ENCODE measurements at places on chromosomes 16 and 17.

DNA sequence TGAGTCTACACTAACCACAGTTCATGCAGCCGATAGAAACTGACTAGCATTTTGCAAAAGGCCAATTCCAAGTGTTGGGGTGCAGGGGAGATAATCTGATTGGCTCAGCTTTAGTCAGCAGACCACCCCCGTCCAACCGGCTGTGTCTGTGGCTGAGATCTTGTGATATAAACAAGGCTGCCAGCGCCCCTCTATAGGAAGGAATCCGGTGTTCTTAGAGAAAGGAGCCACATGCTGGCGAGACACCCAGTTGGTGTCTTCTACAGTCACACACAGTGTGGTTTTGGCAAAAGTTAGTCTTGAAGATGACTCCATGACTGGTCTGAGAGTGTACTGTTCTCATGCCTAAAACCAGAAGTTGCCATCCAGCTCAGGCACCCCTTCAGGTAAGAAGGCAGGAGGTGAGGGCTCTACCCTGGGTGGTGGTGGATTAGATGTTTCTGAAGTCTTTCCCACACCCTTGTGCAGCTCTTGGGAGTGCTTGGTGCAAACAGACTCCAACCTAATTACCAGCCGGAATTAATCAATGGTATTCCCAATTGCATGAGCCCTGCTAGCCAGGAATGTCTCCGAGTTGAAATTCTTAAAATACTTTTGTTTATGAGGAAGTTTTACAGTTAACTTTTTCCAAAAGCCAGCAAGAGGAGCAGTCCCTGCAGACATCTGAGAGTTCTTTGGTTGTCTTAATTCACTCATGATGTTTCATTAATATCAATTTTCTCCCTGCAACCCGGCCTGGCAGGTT is 172.3 kb upstream of the IRX6 start:
- no peak for DNase-seq

- no peak for DNase-seq
These were observed 29.1 kb upstream of the ZNF469 start for GRCh38 chr16:88353691-88354090.

DNA sequence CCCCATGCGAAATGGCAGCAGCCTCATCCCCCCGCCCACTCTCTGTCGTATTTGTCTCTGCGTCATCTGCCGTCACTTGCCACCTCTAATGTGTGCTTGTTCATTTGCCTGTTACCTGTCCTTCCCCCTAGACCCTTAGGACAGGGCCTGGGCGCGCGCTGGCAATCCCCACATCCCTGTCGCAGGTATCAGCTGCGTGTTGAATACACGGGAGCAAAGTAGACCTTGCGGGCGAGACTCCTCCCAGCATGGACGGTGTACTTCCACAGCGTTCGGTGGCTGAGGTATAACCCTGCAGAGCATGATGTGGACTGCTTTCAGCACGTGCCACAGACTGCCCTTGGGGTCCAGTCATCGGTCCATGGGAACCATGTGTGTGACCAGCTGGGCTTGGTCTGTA is 170.1 kb upstream of the CHMP6 start:
- no peak for DNase-seq

DNA sequence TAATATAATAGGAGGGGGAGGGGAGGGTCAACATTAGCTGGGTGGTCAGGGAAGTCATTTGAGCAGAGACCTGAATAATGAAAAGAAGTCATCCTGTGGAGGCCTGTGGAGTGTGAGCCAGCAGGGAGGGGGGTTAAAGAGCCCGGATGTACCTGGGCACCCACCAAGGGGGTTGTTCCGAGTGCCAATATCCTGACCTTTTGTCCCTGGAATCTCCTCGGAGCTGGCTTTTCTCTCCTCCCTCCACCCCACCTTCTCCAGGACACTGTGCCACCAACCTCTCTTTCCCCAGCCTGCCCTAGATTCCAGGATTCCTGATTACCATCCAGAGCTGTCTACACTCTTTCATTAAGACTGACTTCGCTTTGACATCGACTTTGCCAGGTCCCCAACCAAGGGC is 6.2 kb downstream of the SHBG start:
- DNase-seq: no peak

- DNase-seq: no peak
These were observed 10.0 kb upstream of the BHLHA9 start for GRCh38 chr17:1260086-1260769.

GRCh38 chr16:23145608-23146007 is 3.6 kb downstream of the USP31 start:
- DNase-seq: no peak

DNA sequence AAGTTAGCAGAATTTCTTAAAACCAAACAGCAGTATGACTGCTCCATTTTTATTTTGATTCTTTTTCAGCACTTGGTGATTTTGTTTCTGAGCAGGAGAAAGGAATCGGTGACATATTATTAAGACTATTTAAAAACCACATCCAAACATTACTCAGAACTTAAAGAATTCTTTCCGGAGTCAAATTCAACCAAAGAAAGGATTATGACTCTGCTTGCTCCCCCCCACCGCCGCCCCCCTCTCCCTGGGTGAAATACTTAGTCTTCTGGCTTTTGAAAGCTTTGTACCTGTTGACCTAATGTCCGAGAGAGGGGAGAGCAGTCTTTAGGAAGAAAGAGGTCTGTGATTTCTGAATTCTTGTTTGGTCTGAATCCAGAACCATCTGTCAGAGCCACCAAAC is 17.9 kb upstream of the COL1A1 start:
- no peak for DNase-seq

DNA sequence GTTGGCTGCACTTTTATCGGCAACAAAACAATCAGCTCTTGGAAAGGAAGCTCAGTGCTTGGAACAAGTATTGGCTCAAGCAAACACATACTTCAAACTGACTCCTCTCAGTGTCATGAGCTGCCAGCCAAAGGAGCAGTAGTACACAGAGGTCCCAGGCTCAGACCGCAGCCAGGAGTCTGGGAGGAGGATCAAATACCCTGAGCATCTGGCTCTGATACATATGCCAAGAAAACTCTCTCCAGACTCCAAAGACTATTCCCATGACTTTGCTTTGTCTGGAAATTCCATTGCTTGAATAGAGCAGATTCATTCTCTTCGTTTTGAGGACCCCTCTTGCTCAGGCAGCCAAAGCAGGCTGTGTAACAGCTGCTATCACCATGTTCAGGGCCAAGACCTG is 501.6 kb upstream of the PSMD7 start:
- DNase-seq: no peak

DNA sequence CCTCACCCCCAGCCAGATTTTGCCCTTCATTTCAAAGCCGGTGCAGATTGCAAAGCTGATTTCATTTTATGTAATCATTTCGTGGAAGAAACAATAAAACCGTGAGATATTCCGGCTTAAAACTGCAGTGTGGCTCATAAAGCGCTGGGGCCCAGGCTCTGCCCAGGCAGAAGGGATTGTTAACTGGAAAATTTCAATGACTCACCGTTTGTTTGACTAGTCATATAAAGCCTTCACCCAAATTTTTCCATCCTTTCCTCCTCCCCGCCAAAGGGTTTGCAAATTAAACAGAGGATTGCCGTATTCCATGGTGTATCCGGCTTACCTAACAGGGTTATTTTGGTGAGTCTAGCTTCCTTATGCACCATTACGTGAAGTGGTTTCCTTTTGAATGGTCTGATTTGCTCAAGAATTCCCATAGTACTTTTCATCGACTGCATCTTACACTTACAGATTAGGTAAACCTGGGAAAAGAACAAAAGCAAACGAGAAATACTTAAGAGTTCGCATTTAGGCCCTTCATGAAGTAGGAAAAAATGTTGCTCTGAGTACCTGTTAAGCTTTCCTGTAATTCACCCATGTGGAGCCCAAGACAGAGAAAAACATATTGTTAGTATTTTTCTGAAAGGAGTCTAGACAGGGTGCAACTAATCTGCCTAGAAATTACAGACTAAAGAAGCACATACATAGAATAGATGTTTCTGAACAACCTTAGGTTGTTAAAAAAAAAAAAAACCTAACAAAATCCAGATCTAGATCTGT is 949 bp upstream of the GSPT1 start:
- DNase-seq: no peak

DNA sequence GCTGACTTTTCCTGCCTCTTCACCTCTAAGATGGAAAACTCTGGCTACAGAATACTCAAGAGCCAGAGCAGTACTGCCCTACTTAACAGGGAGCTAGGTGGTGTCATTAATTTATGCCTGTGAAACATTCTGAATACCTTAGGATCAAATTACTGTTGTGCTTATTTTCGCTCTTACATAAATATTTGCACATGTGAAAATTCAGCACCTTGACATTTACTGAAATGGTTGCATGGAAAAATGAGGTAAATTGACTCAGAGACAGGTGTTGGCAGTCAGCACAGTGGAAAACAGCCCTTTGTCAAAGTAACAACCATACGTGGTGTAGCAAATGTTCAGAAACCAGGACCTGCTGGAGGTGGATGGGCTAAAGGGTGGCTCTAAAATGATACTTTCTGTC is 193.6 kb downstream of the CDH8 start:
- no peak for DNase-seq

GRCh38 chr17:9016941-9017552 is 4.3 kb upstream of the NTN1 start:
- no peak for DNase-seq

- no peak for DNase-seq
These were observed 63.0 kb upstream of the CLEC18A start for GRCh38 chr16:69888005-69888590.

- peak; percentile 60 for DNase-seq
These were observed 608 bp downstream of the AXIN2 start for GRCh38 chr17:65560628-65561451.

- no peak for DNase-seq
These were observed 3.0 kb upstream of the ITPRIPL2 start for GRCh38 chr16:19110537-19111360.

GRCh38 chr17:68288804-68289203 is 2.1 kb downstream of the SLC16A6 start:
- DNase-seq: no peak

DNA sequence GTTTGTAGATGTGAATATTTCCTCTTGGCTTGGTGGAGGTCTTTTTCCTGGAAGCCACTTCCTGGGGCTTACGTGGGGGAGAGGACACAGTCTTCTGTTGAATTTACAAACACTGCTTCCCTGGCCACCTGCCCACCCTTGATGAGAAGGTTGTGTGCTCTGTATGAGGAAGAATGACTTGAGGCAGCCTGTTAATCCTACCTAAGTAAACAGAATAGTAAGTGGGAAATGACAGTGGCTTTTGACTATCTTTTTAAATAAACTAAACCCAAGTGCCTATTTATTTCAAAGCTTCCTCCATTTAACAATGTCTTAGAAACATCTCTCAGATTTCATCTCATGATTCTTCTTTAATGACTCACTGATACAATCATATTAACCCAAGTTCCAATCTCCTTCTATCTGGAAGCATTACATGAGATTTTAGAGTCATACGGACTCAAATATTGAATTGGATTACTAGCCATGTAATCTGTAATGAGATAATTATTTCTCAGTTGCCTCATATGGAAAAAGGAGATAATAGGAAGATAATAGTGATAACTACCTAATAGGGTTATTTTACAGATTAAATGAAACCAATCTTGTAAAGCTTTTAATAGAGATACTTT is 96.6 kb upstream of the SMIM36 start:
- no peak for DNase-seq

- peak; percentile 49 for DNase-seq
These were observed 1.8 kb downstream of the ASGR1 start for GRCh38 chr17:7177191-7177953.

DNA sequence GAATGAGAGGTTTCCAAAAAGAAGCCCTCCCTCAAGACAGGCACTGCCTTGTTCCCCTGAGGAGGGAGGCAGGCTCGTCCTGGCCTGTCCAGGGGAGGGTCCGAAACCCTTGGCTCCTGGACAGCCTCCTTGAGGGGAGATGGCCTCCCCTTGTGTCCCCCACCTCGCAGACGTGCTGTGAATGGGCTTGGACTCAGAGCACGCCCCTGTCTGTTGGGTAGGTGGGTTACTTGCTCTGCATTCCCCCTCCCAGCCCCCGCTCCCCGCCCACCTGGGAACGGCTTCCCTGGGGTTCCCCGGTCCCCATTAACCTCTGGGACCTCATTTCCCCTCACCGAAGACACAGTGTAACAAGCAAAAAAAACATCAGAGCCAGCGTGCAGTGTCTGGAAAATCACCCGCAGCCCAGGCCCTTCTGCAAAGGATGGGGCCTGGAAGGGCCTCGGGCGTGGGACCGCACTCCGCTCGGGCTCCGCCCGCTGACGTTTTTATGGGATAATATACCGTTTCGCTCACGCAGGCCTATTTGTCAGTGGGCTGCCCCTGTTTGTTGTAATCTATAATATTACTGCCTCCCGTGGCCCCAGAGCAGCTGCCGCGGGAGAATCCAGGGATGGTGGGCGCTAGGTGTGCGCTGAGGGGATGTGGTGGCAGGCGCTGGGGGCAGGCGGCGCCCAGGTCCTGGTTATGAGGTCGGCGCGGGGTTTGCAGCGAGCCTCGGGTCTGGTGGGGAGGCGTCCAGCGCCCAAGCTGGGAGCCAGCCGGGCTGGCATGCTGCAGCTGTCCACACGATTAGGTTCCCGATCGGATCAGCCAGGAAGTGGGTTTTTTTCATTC is 11.1 kb downstream of the BAHCC1 start:
- no peak for DNase-seq

- no peak for DNase-seq
These were observed 322.4 kb downstream of the CBLN1 start for GRCh38 chr16:48959204-48959603.

DNA sequence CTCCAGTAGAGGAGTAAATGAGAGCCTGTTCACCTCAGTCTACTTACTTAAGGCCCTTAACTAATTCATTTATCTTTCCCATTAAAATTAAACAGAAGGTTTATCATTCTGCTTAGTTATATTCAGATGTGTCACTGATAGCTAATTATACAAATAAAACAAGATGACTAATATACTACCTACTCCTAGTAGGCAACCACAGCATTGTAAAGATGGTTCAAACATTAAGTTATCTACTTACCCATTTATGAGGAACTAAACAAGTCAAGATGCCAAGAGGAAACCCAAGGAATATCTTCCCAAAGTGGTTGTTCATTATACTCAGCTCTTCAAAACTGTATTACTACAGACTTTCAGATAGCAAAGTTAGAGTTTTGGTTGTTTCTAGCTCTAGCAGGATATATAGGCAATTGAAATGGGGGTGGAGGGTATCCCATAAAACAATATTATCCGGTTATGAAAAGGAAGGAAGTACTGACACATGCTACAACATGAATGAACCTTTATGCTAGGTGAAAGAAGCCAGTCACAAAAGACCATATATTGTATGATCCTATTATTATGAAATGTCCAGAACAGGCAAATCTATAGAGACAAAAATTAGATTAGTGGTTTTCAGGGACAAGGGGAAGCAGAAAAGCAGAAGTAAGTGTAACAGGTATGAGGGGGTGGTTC is 56.5 kb downstream of the SPAG9 start:
- no peak for DNase-seq

GRCh38 chr17:67639555-67639954 is 78.2 kb upstream of the NOL11 start:
- no peak for DNase-seq

GRCh38 chr16:50530277-50531236 is 17.6 kb upstream of the NKD1 start:
- DNase-seq: no peak

DNA sequence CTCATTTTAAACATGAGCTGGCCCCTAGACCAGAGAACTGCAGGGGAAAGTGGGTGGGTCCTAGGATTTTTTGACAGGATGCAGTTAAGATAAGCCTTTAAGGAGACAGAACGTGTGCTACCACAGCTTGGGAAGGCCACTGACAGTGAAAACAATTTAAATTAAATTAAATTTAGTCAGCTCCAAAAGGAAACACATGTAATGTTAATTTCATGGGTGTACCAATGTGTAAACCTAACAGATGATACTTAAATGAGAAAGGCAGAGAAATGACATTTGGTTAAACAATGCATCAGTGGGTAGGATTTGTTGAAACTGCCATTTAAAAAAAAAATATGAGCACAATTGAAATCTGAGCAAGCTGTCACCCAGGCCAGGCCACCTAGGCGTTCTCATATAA is 250.8 kb downstream of the XYLT1 start:
- DNase-seq: no peak
